H9 (cell line): ENCODE measurements at places on chromosomes 6 and 20. TPM values are rescaled to one million over a fixed set of nuclear protein-coding genes. Genes with fewer than 3 reads are reported as not detected.
A peak's percentile ranks its signal among the peaks of the same experiment; 100 is the strongest.

The CPXM1 gene
- 69.0 and 70.0 TPM in 2 replicates for total RNA-seq

The THBD gene
- 0.15 and 0.28 TPM in 2 replicates for total RNA-seq

The THBS2 gene
- 14.7 and 15.5 TPM in 2 replicates for total RNA-seq

The CDH26 gene
- 0.79 and 0.97 TPM in 2 replicates for total RNA-seq

The HUS1B gene
- total RNA-seq, result 0.96 and 1.2 TPM in 2 replicates

The MOG gene
- 0.55 and 0.83 TPM in 2 replicates for total RNA-seq

The BPIFB2 gene
- not detected in 2 replicates for total RNA-seq

The FRS3 gene
- 4.6 and 4.8 TPM in 2 replicates for total RNA-seq

DNA sequence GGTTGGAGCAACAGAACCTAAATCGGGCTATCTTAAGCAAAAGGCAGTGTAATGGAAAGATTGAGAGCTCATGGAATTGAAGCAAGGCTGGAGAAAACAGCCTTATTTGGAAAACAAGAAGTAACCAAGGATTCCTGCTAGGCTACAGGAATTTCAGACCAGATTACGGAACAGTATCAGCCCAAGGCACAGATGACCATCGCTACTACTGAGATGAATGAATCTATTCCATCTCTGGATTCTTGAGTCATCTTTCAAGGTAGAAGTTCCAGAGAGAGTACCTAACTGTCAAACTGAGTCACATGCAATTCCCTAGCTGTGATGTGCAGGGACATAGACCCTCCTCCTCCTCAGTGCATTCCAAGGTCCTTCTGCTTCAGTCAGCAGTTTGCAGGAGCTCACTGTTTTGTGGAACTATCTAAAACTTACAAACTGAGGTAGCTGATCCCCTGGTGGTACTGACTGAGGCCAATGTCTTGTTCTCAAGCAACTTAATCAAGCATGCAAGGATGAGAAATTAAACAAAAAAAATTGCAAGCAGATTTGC lies 62.0 kb upstream of the SMLR1 start:
- no peak for DNase-seq

GRCh38 chr20:47747669-47748031 lies 37.6 kb downstream of the SULF2 start:
- DNase-seq, result no peak

- no peak for DNase-seq
Observed at GRCh38 chr6:106972500-106972899, 2.0 kb downstream of the CD24 start.

- no peak for DNase-seq
Observed at GRCh38 chr6:78390066-78390465, 477.3 kb upstream of the IRAK1BP1 start.

GRCh38 chr6:81816380-81816779 lies 63.9 kb upstream of the TENT5A start:
- DNase-seq, result no peak

GRCh38 chr20:14049111-14049510 lies 53.8 kb downstream of the MACROD2 start:
- no peak for DNase-seq

GRCh38 chr6:137657351-137657911 lies 163.2 kb upstream of the OLIG3 start:
- no peak for DNase-seq

- no peak for DNase-seq
Observed at GRCh38 chr6:125296471-125296870, 5.3 kb downstream of the HDDC2 start.

DNA sequence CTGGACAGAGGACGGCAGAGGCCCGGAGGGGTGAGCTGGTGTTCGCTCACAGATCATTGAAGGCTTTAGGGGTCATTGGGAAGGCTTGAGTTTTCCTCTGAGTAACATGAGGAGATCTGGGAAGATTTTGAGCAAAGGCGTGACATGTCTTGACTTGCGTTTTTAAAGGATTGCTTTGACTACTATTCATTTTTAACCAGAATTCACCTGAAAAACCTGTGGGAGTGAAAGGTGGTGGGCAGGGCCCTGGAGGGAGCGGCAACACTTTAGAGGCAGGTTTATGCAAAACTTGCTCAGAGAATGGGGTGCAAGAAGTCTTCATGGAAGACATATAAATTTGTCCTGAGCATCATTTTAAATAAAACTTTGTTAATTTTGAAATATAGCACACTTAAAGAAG lies 72.2 kb upstream of the EEF1E1 start:
- no peak for DNase-seq

DNA sequence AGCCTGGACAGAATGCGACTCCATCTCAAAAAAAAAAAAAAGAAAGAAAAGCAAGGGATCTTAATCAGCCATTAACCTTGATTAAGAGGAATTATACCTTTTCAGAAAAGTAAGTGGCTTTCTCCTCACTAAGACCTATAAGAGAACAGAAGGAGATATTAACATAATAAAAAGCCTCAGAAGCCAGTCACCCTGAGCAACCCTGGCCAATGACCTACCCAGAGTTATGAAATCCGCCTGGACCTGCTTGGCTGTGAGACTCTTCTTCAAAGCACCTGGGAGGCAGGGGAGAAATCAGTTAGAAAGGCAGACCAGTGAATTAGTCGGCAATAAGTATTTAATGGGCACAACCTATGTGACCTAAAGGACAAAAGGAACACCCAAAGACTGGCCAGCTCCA lies 32.7 kb upstream of the C20orf203 start:
- no peak for DNase-seq

GRCh38 chr6:116847227-116847626 lies 18.3 kb upstream of the GPRC6A start:
- DNase-seq, result no peak

- no peak for DNase-seq
Observed at GRCh38 chr6:32517654-32518445, 12.2 kb downstream of the HLA-DRB5 start.

- no peak for DNase-seq
Observed at GRCh38 chr6:129014302-129014701, 131.4 kb downstream of the LAMA2 start.

DNA sequence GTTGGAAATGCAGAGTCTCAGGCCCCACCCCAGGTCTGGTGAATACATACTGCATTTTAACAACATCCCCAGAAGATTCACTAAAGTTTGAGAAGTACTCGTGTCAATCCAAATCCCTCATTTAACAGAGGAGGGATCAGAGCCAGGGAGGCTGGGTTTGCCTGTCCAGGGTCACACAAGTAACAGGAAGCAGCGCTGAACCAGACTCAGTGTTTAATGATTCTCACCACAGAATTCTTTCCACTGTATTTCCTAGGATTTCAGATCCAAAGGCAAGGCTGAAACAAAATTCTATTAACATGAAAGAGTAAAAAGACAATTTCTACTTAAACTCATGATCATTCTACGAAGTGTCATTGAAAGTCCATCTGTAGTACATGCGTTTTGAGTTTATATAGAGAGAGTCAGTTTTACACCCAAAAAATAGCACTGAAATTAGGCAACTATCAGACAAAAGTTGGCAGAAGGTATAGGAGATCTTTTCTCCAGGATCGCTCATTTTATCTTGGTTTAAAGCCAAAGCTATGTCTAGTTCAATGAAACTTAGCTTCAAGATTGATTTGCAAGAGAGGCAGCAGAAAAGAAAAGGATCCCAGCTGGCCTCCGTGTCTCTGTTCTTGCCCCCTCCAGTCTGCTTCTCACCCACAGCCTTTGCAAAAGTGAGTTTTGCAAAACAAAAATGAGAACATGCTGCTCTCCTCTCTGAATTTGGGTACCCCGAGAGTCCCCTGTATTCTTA lies 6.0 kb upstream of the AGPAT4 start:
- DNase-seq, result no peak

GRCh38 chr20:50267041-50267865 lies 76.6 kb downstream of the CEBPB start:
- DNase-seq, result peak; percentile 64

GRCh38 chr6:31466466-31466865 lies 31.5 kb upstream of the MICB start:
- no peak for DNase-seq

- DNase-seq, result no peak
Observed at GRCh38 chr20:14986656-14987055, 649.2 kb upstream of the FLRT3 start.
